ENCODE measurements at places on chromosomes 1 and 21.

DNA sequence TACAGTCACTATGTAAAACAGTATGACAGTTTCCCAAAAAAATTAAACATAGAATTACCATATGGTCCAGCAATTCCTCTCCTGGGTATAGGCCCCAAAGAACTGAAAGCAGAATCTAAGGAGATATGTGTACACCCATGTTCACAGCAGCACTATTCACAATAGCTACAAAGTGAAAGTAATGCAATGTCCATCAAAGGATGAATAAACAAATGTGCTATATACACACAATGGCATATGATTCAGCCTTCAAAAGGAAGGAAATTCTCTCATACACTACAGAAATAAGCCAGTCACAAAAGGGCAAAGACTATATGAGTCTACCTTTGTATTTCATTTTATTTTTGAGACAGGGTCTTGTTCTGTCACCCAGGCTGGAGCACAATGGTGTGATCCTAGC is 120.4 kb downstream of the TOMM20 start:
- DNase-seq: no peak

GRCh38 chr1:92466683-92467352 is 19.9 kb downstream of the GFI1 start:
- no peak for DNase-seq

- DNase-seq: no peak
Observed at GRCh38 chr1:59046134-59046533, 250.8 kb upstream of the FGGY start.

DNA sequence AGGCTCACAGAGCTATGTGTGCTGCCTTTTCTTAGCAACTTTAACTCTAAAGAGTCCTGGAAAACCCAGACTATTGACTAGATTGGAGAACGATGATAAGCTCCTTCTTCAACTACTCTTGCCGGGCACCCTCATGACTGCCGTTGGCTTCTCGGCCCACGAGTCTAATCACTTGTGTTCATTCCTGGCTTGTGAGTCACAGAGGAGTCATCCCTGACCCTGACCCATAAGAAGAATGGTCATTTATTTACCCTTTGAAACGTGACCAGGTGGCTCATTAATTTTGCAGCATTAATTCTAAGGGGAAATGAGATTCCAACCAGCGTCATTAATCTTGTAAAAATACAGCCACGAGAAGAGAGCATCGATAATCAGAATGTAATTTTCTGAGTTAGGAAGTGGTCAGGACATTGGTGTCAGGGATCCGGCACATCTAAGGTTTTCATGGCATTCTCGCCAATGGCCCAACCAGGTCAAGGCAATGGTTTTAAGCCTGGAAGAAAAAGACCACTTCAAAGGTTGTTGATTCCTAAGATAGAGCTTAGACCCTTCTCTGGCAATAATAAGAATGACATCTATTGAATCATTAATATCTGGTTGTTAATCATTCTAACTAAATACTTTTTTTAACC is 183.6 kb upstream of the RUNX1 start:
- no peak for DNase-seq

DNA sequence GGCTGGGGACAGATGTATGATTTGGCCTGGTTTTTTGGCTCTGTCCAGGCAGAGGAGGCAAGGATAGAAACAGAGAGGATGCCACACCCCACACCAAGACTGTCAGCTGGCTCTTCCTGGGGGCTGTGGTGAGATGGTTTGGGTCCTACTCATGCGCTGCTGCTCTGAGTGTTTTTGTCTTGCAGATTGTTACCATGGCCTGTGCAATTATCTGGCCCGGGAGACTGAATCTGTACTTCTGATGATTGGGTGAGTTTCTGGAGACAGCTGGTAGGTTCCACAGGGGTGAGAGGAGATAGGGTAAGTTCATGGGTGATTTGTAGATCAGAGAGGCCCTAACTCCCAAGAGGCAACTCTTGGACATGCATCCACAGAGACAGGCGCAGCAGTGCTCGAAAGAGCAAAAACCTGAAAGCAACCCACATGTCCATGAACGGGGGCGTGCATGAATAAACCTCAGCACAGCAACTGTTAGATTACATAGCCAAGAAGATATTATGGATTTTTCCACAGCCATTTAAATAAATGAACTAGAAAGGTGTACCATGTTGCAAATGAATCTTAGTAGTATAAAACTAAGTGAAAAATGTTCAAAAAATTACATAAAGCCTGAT is 17.8 kb downstream of the AADACL4 start:
- DNase-seq: no peak

All from CD4-positive, alpha-beta T cell treated with Interleukin-12 subunit alpha and Interleukin-12 subunit beta, for 1 hour (primary cell).